ENCODE measurements at places on chromosomes 6 and 20.

GRCh38 chr6:161128680-161129196, 137.2 kb downstream of the MAP3K4 start:
- DNase-seq = no peak

DNA sequence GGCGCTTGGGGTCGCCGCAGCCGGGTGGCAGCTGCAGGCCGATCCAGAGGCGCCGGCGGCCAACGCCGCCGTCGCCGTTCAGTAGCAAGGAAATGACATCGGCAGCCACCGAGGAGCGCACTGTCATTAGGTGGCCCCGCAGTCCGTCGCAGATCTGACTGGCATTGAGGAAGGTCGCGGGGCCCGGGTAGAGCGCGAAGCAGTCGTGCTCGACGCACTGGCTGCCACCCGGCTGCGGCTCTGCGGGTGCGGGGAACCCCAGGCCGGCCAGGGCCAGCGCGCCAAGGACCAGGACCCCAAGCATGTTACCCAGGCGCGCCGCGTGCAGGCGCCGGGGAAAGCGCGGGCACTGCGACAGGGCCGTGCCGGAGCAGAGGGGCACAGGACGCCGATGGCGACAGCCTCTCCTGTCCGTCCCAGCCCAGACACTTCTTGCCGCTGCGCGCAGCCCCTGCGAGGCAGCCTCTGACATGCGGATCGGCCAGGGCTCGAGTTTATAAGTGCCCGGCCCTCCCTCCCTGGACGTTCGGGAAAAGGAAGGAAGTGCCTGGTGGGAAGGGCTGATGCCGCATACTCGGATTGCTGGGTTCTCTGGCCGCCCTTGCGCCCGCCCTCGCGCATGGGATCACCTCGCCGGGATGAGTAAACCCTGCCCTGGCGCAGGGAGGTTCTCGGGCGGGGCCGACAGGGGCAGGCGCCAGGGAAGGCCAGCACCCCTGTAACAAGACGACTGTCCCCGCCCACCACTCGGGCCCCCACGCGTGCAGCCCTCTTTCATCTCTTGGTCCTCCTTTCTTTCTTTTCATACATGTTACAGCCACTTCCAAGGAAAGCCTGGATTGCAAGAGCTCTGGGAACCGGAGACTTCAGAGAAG, at the start of gene THBD:
Gene THBD (minus strand): TSS at position 472 of the 875 bp plus-strand sequence. CDS start 168 bp downstream, at position 304.
- no peak for DNase-seq

GRCh38 chr20:46331611-46332361, 23.5 kb upstream of the CDH22 start:
- no peak for DNase-seq

DNA sequence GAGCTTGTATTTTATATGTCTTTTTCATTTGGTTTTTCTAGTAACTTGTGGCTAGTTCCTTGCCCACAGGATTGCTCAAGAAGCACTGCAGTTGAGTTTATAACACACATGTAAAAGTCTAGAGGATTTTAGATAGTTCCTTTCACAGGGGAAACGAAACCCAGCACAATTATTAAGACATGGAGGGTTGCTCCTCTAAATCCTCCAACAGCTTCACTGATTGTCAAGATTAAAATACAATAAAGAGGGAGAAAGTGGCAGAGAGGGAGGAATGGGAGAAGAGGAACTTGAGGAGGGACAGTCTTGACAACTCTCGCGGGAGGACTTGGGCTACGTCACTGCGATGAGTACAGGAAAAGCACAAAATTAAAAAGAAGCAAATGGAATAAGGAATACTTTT, 9.7 kb upstream of the TBC1D7 start:
- DNase-seq = no peak

DNA sequence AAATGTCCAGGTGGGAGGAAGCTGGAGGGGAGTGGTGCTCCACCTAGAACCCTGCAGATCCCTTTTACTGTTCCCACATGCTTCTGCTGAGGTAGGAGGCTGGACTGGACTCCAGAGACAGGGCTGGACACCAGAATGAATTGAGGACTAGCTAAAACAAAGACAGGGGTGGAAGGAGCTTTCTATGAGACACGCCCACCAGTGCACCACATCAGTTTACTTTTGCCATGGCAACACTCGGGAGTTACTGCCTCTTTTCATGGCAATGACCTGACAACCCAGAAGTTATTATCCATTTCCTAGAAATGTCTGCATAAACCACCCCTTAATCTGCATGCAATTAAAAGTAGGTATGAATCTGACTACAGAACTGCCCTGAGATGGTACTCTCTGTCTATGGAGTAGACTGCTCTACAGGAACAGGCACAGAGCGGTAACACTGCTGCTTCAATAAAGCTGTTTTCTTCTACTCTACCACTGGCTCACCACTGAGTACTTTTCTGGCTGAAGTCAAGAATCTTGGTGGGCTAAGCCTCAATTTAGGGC, 211.7 kb downstream of the TFAP2C start:
- no peak for DNase-seq

GRCh38 chr6:136738692-136739057, 53.6 kb downstream of the MAP3K5 start:
- DNase-seq = no peak

GRCh38 chr6:168093634-168094033, 14.6 kb upstream of the FRMD1 start:
- no peak for DNase-seq

DNA sequence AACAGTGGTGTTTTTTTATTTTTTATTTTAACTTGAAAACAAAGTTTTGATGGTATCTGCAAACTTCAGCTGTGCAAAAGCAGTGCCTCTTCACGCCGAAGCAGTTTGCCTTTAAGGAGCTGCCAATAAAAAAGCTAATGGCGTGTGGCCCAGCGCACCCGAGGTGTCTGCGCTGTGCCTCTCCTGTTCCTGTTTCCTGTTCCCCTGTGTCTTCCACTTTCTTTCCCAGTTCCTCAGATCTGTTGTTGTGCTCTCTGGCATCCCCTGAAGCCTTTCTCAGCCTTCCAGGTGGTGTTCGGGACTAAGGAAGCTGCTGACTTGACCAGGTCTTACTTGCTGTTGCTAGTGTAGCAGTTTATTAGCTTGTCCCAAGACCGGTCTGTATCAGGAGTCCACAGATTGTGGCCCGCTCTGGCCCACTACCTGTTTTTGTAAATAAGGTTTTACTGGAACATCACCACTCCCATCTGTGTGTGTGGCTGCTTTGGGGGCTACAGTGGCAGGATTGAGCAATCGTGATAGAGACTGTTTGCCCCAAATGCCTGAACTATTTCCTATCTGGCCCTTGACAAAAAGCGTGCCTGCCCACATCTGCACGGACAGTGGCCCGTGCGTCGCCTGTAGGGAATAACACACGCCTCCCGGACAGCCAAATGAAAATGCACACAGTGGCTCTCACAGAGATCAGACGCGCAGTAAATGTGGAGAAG, 178.3 kb downstream of the TMEM242 start:
- DNase-seq = no peak

DNA sequence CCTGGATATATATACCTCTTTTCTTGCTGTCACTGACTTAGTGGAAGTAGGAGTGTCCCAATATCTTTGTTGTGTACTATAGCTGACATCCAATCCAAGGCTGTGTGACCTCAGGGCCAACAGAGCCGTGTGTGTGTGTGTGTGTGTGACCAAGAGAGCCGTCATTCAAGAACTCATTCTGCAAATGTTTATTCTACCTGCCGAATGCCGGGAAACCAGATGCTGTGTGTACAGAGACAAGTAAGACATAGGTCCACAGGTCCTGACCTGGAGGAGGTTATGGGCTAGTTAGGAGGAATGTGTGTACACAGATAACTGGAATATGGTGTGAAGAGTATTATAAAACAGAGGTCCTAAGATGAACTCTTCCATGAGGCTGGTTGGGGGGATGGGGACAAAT, 190.0 kb downstream of the DHX35 start:
- no peak for DNase-seq

- no peak for DNase-seq
These were observed 580 bp downstream of the VEGFA start for GRCh38 chr6:43770372-43771209.

GRCh38 chr20:7305976-7306375, 538.5 kb downstream of the BMP2 start:
- no peak for DNase-seq

GRCh38 chr6:101070044-101070608, 189.0 kb upstream of the ASCC3 start:
- DNase-seq = no peak

DNA sequence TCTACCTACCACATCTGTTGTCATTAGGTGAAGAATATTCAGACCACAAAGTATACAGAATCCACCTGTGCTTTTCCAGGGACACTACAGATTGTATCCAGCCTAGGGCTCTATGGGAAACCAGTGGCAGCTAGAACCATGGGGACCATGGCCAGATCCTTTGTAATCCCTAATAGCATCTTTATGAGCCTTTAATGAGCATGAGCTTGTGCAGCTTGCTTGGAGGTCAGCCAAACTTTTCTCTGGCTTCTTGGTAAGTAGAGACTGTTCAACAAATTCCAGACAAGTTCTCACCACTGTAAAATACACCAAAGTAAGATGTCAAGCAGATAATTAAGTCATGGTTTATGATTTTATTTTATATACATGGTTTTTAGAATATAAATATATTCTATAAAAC, 301.6 kb upstream of the ADGRB3 start:
- DNase-seq = no peak

DNA sequence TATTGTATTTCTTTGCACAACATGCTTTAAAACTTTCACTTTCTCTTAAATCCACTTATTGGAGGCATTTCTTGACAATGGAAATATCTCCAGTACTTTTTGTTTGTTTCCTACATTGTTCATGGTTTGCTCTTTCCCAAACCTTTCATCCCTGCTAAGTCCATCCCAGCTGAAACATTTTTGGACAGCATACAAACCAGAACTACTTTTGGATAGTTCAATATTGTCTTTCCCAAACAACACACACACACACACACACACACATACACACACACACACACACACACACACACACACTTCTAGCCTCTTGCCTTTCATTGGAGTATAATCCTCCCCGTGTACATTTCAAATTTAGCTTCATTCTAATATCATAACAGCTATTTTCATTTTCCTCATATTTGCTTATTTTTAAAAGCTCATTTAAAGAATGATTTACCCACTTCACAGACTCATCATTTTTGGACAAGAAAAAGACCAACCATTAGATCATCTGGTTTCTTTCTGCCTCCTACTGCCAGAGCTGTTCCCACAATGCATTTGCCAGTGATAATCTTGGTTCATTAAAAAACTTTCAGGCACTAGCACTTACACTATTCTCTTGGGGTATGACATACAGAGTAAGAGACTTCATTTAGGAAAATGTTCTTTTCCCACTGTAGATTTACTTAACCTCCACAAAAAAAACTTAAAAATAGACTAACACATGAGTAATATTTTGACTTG, 248.1 kb downstream of the CD109 start:
- DNase-seq = no peak

DNA sequence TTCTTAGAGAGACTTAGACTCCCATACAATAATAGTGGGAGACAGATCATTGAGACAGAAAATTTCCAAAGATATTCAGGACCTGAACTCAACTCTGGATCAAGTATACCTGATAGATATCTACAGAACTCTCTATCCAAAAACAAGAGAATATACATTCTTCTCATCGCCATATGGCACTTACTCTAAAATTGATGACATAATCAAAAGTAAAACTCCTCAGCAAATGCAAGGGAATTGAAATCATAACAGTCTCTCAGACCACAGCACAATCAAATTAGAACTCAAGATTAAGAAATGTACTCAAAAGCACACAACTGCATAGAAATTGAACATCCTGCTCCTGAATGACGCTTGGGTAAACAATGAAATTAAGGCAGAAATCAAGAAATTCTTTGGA, 28.7 kb downstream of the PERP start:
- DNase-seq = no peak

DNA sequence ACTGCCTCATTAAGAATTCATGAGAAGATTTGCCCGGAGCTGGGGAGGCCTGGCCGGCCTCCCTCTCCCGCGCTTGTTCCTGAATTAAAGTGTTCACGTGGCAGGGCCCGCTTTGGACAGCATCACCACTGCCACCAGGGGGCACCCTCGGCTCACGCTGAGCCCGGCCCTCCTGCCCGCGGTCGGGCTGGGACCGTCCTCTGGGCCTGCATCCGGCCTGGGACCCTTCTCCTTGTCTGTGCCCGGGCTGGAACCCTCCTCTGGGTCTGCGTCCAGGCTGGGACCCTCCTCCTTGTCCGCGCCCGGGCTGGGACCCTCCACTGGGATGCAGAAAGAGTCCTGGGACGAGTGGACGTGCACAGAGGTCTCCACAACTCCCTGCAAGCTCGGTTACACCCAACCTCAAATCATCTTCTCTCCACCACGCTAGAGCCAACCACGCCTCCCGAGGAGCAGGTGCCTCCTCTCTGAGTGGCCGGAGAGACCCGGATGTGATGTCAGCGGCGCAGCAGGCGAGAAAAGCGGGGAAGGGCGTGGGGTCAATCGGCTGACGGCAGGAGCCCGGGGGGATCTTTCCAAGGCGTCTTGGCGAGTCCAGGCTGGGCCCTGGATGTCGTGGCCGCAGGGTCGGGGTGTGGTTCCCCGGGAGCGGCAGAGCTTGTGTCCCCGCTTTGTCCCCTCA, 50.9 kb upstream of the DACT2 start:
- peak; percentile 39 for DNase-seq

- no peak for DNase-seq
These were observed 4.6 kb downstream of the POU3F2 start for GRCh38 chr6:98838975-98839374.

DNA sequence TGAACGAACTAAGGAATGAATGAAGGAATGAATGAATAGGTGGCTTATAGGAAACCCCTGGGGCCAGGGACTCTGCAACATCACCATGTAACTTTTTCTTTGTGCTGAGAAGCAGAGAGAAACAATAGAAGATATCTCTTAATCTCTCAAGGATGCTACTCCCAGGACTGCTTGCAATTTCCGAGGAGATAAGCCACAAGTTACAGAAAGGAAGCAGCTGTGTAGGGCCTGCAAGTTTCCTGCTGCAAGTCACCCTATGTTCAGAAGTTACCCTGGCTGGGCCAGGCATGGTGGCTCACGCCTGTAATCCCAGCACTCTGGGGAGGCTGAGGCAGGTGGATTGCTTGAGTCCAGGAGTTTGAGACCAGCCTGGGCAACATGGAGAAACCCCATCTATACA, 7.3 kb upstream of the MAVS start:
- no peak for DNase-seq

GRCh38 chr20:44009679-44009992, 95.0 kb downstream of the TOX2 start:
- no peak for DNase-seq

DNA sequence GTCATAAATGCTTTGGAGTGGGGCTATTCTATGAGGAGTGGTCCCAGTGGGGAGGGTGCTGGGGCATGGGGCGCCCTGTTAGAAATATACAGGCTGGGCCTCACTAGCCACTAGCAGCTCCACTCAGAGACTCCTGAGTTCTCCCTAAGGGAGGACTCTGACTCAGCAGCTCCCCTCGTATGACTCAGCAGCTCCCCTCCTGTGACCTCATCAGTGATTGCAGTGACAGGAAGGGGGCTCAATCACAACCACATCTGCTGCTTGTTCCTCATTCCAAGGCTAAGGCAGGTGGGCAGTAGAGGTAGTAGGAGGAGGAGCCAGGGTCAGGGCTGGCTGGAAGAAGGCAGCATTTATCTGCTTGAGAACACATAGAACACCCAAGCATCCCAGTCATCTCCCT, 73.7 kb downstream of the PRND start:
- DNase-seq = peak; percentile 26
